H1 (cell line): ENCODE measurements at places on chromosomes 2 and 18.

- DNase-seq: no peak
These were observed 87.9 kb downstream of the CNTNAP5 start for GRCh38 chr2:124112966-124113365.

DNA sequence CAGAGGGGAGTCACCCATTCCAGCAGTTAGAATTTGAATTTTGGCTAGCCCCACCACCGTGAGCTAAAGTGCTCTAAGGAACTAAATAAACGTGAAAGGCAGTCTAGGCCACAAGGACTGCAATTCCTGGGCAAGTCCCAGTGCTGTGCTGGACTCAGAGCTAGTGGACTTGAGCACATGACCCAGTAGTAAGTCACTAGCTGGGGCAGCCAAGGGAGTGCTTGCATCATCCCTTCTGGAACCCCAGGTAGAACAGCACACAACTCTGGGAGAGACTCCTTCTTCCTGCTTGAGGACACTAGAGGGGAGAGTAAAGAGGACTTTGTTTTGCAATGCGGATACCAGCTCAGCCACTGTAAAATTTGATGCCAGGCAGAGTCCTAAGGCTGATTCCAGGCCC, 672.2 kb downstream of the CPS1 start:
- no peak for DNase-seq

DNA sequence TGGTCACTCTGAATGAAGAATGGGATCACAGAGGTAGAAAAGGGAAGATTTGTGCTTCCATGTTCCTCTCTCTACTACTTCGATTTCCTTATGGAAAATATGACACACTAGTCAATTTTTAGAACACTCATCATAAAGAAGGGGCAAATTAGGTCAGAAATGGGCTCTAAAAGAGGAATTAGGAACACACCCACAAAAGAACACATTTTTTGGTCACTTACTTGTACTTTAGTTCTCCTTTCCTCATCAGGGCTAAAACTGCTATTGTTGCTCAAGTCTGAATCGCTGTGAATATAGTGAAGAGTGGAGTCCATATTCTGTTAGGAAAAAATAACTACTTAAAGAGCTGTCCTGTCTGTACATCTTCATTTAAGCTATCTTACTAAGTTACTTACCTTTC, 52.6 kb downstream of the PPP4R1 start:
- no peak for DNase-seq

- DNase-seq: no peak
These were observed 65.0 kb downstream of the ATP8B1 start for GRCh38 chr18:57738078-57738477.

DNA sequence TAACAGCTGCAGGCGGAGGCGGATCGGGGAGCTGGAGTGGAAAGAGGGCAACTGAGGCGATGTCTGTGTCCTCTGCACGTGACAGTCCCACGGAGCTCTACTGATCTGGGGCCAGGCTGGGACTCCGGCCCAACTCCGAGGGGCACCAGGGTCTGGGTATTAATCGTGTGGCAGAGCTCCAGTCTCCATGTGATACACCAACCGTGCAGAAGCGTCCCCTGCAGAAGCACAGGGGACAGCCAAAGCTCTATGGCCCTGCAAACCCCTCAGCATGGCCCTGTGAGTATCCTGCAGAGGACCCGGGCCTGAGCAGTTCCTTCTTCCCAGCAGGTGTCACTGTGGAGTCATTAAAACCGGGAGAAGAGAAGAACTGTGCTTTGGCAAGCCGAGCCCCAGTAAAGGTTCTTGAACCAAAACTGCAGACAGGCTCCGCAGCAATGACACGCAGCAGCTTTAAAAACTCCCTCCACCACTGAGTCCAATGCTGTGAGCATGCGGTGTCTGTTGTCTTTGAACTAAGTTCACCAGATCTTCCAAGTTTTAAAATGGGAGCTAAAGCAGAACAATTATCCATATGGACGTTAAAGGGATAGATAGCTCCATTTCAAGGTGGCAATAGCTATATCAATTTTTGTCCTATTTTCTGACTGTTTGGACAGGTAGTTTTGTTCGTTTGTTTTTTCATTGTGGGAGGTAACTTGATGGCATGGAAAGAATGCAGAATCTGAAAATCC, 79.4 kb downstream of the TMEM182 start:
- peak; percentile 80 for DNase-seq

DNA sequence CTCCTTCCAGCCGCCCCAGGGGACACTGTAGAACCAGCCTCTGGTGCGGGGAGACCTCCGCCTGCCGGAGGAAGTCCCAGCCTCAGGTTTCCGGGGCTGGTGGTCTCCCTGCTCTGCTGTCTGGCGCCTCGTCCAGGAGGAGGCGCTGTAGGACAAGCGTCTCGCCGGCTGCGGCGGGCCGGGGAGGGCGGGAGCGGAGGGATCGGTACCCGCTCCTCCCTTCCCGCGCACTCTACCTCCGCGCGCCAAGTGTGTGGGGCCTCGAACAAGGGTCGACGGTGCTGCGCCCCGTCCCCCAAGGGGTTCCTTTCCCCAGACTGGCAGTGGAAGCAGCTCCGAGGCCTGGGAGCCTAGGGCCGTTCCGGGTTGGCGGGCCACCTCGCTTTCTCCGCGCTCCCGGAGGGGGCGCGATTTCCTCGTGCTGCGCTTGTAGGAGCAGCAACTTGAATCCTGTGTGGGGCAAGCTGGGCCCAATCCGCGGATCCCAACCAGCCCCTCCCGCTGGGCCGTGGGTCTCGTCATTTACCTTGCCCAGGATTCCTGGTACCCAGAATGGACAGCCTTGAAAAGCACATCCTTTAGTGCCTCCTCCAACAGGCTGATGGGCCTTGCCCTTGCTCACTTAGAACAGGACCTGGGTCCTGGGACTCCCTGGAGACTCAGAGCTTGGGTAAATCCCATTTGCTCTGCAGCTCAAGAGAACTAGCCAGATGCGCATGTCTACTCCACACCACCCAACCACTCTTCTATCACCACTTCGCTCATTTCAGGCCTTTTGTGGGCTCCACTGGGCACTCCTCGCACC, 10.6 kb upstream of the HOXD4 start:
- peak; percentile 92 for DNase-seq

- no peak for DNase-seq
These were observed 1150.9 kb downstream of the RPIA start for GRCh38 chr2:89842180-89842908.

GRCh38 chr2:9665898-9666297, 35.1 kb upstream of the YWHAQ start:
- no peak for DNase-seq
